ENCODE measurements at places on chromosomes 4 and X. TPM values are rescaled to one million over a fixed set of nuclear protein-coding genes. Genes with fewer than 3 reads are reported as not detected.

GRCh38 chr4:157702831-157703230 is 470.0 kb downstream of the GASK1B start:
- no peaks in the 10 kb centered on the region for H3K4me1 ChIP-seq
- H3K27me3 ChIP-seq = no peaks in the 10 kb centered on the region
- DNase-seq = no peak
- H3K27ac ChIP-seq = no peak overlapping the region

DNA sequence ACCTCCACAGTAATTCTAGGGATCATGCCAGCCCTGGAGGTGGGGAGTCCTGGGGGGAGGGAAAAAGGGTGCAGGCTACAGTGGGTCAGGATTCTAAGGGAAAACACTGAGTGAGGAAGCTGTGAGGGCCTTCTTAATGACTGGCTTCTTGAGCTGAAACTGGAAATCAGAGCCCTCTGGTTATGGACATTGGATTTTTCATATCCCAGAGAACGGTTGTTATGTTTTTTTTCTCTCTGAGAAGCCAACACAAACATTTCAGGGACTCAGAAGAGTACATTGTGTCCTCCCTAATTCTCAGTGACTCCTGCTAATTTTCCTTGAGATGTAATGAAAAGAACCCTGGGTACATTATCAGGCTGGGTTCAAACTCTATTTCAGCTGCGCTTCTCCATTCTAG is 162.4 kb upstream of the PRDX4 start:
- no peaks in the 10 kb centered on the region for H3K36me3 ChIP-seq
- peaks cover 16% of the 10 kb centered on the region for H3K4me1 ChIP-seq
- H3K4me3 ChIP-seq = no peak overlapping the region
- no peaks in the 10 kb centered on the region for H3K27me3 ChIP-seq

DNA sequence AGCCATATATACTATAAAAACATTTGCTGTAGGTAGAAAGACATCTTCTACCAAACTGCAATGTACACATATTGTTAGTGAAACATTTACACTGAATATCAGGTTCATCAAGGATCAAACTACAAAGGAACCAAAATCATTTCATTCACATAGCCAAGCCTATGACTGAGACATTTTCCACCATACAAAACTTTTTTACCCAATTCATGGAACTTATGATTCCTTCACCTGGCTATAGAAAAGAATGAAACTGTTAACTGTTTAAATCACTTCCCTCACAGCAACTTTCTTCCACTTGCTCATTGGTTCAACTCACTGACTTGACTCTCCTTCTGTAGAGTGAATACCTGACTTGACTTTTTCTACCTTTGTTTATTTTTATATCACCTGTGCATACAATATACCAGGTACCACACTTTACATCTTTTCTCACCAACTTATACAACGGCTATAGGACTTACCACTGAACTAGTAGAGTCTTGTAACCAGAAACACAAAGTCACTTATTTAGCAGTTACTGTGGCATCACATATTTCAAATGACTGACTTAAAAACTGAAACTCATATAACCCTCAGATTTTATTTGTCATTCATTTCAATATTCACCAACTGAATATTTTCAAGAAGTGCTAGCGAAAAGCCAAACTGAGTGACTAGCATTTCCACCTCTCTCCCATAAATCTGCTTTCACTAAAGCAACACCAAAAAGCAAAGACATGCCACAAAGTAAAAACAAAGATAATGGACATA is 30.9 kb downstream of the CAMK2D start:
- H3K4me3 ChIP-seq = no peak overlapping the region
- H3K27me3 ChIP-seq = no peaks in the 10 kb centered on the region
- H3K36me3 ChIP-seq = no peaks in the 10 kb centered on the region
- no peak for DNase-seq

The BEX2 gene
- 11.2 TPM for total RNA-seq

The TLR3 gene
- 19.1 TPM for total RNA-seq
